Activated naive CD4-positive, alpha-beta T cell treated with Interleukin-2 at 50 U/mL for 16 hours (primary cell): ENCODE measurements at places on chromosomes 7 and 10.

DNA sequence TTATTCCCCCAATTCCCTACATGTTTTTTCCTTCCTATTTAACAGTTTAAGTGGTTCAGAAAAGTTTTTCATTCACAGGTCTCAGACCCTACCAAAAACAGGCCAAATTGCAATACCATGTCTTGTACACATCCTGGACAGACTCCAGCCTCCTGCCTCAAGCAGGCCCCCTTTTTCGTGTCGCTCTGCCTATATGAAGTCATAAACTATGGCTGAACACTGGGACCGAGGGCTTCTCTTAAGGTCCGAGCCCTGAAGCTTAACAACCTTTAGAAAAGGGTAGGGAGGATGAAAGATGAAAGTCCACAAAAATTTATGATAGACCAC, 1.4 kb downstream of the FBXW4 start:
- DNase-seq = no peak

DNA sequence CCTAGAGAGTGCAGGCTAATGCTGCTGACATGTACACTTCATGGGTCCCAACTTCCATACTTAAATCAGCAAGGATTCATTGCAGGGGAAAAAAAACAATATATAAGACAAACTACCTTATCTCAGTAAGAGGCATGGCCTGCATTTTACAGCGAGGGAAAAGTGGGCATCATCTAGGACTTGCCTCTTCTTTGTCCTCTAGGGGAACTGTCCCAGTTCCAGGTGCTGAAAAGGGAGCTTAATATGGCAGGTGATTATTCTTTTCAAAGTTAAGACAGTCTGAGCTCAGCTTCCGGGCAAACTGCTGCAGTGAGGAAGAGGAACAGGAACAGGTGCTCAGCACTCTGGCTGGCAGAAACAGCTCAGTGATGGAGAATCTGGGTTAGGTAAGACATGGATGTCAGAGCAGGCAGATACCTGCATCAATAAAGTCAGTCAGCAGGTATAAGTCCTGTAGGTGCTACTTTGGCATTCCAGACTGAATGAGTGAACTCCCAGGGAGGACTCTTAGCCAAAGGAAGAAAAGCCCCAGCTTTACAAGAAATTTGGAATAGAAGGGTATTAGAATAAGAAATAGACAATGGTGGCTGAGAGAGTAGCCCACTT, 147.2 kb downstream of the TMEM178B start:
- no peak for DNase-seq

DNA sequence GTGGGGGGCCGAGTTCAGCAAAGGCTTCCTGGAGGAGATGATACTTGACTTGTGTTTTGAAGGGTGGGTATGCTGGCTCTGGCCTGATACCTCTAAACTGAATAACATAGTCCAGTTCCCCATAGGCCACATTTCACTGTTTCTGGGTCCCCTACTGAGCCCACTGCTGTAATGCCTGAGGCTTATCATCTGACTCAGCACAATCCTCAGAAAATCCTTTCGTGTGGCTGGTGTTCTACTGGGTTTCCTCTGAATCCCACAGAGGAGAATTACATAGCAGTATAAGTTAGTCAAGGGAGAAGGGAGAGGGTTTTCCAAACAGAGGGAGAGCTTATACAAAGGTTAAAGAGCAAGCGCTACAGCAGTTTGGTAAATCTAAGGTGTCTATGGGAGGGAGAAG, 2.8 kb upstream of the R3HCC1L start:
- DNase-seq = no peak

GRCh38 chr7:79781716-79782115, 328.2 kb upstream of the MAGI2 start:
- DNase-seq = no peak

GRCh38 chr10:3350205-3350604, 177.6 kb upstream of the PITRM1 start:
- DNase-seq = no peak

DNA sequence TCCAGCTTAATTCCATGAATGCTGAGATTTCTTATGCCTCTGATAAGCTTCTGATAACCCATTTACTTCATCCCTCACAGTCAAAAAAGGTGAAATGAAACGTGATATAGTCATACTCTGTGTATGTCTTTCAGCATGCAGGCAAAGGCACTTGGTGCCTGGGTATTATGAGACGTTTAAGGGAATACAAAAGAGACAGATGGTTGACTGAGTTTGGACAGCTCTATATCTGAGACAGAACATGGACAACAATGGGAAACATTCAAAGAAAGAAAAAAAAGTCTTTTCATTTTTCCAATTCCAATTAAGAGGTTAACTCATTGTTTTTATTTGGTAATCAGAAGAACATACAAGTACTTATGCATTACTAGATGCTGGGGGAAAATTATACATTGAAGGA, 96.2 kb downstream of the PPP1R17 start:
- DNase-seq = no peak

GRCh38 chr10:125495386-125495785, 187.6 kb downstream of the TEX36 start:
- no peak for DNase-seq

- no peak for DNase-seq
These were observed 9.0 kb upstream of the CUZD1 start for GRCh38 chr10:122854648-122855047.

DNA sequence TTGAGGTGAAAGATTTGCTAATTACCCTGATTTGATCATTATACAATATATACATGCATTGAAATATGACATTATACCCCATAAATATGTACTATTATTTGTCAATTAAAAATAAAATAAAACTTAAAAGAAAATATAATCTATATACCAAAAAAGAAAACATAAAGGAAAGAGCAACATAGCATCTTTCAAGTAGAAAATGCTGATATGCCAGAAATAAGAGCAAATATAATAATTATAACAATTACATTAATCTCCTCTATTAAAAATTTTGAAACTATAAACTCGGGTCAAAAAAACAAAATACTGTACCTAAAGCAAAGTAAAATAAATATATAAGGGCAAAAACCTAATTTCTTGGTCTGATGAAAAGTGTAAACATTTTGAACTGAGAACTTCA, 209.3 kb upstream of the PDE1C start:
- DNase-seq = no peak

GRCh38 chr10:50963063-50963462, 77.6 kb upstream of the A1CF start:
- no peak for DNase-seq

- DNase-seq = no peak
These were observed 16.5 kb downstream of the C1QL3 start for GRCh38 chr10:16505161-16505560.
